ENCODE measurements at places on chromosomes 6 and 20.
A peak's percentile ranks its signal among the peaks of the same experiment; 100 is the strongest.

GRCh38 chr6:125804264-125804663 is 13.5 kb downstream of the NCOA7 start:
- no peak for DNase-seq

DNA sequence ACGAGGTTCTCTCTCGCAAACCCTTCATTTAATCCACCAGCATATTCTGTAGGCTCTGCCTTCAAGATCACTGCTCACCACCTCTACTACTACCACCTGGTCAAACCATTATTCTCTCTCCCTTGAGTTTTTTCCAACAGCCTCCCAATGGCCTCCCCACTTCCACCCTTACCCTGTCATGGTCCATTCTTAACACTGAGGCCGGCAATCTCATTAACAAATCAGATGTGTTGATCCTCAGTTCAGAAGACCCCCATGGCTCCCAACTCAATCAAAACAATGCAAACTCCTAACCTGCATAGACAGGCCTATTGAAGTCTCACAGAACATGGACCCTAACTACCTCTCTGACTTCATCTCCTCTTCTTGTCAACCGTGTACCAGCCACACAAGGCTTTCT is 2.2 kb downstream of the AURKA start:
- DNase-seq = no peak

- DNase-seq = no peak
Observed at GRCh38 chr6:36556281-36556680, 9.0 kb upstream of the STK38 start.

- DNase-seq = peak; percentile 42
Observed at GRCh38 chr20:327186-328026, 2.1 kb downstream of the SOX12 start.

- DNase-seq = no peak
Observed at GRCh38 chr6:161256407-161256806, 17.5 kb downstream of the AGPAT4 start.

- no peak for DNase-seq
Observed at GRCh38 chr20:16216914-16217230, 356.4 kb downstream of the KIF16B start.

DNA sequence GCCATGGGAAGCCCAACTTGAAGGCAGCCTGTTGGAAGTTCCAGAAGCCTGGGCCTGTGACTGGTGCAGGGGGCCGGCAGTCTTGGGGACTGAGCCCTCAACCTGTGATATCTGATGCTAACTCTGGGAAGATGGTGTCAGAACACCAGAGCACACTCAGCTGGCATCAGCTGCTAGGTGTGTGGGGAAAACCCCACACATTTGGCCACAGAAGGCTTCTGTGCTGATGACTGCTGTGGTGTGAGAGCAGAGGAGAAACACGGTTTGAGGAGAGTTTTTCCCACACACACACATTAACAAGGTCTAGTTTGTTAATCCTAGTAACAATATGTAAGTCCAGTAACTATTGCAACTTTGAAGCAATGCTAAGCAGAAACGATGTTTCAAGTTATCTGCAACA is 78.0 kb downstream of the PSMB1 start:
- DNase-seq = no peak

DNA sequence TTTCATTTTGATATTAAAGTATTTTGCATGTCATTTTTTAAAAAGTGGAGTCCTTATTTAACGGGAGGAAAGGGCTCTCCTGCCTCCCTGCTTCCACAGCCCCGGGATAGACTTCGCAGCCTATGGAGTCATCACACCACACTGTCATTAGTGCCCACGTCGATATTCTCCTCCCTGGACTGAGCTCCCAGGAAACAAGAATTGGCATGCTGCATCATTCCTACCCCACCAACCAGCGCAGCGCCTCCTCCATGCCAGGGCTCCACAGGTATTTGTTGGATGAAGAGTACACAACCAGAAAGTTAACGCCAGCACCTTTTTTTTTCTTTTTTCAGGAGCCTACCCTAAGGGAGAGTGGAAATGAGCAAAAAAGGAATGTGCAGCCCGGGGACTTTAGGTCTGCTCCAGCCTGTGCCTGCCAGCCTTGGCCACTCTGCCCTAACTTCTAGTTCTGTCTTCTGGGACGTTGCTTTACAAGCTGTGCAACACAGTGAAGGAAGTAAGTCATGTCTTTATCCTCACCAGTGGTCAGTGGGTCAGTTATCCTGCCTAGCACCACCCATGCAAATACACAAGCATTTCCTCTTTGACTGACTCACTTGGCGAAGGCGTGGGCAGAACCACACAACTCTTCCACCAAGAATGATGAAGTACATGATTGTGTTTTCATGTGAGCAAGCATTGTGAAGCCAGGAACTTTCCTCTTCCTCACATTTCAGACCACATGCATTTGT is 180.7 kb upstream of the UST start:
- no peak for DNase-seq

- DNase-seq = no peak
Observed at GRCh38 chr6:24242924-24243323, 114.9 kb downstream of the DCDC2 start.

DNA sequence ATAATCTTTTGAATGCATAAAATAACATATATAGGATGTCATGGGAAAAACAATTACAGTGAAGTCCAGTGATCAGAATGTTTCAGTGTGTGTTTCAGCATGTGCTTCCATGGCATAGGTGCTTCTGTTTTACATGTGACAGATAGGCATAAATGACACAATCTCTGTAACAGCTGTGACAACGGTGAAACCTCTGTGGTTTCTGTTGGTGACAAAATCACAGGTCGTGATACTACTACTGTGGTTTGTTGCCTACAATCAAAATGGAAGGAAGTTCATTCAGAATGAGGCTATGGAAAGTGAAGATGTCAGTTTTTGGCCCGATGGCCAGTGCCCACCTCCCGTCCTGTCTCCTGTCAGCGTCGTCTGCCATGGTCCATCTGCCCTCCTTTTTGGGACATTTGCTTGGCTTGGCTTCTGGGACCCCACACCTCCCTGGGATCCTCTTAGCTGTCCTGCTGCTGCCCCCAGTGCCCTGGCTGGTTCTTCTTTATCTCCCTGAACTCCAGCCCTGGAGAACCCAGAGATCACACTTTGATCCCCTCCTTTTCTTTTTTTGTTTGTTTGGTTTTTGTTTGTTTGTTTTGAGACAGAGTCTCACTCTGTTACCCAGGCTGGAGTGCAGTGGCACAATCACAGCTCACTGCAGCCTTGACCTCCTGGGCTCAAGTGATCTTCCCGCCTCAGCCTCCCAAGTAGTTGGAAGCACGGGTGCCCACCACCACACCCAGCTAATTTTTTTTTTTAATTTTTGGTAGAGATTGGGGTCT is 79.3 kb upstream of the NAA20 start:
- DNase-seq = no peak

- DNase-seq = no peak
Observed at GRCh38 chr6:11288065-11288464, 55.6 kb upstream of the NEDD9 start.

All from activated gamma-delta T cell (primary cell).